ENCODE measurements at places on chromosomes 7 and 10.

GRCh38 chr7:53811555-53812079, 730.6 kb upstream of the VSTM2A start:
- DNase-seq, result no peak

GRCh38 chr7:30091491-30091912, 43.3 kb upstream of the MTURN start:
- DNase-seq, result no peak

DNA sequence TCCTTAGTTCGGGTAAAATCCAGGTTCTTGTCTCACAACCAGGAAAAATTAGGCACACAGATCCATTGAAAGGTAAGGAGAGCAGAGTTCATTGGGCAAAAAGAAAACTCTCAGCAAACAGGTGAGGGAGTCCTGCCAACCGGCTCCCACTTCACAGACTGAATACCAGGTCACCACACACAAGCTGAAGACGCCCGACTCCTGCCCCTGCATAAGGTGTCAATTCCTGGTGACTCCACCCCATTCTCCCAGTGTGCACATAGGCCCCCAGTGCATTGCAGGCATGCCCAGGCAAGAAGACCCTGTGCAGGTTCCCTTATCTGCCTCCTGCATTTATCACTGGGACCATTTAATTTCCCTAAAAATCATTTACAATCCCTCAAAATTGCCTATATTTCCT, 354.6 kb downstream of the LRRTM3 start:
- no peak for DNase-seq

DNA sequence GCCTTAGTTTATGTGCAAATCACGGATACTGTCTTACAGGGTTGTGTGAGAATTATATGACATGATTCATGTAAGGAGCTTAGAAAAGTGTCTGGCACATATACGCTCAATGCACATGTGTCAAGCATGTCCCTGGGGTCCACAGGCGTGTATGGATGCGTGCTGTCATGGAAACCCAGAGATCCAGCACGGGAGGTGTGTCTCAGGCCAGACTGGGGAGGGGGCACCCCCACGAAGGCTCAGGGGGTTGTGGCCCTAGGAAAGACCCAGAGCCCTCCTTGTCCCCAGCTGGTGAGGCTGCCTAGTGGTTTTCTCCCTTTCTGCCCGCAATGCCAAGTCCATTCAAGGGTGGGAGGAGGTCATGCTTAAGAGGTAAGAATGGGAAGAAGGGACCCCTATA, 9.1 kb downstream of the BTBD16 start:
- no peak for DNase-seq

- no peak for DNase-seq
These were observed 163.0 kb upstream of the KLF14 start for GRCh38 chr7:130896898-130897514.
